ENCODE measurements at places on chromosomes 3 and 15. TPM values are rescaled to one million over a fixed set of nuclear protein-coding genes. Genes with fewer than 3 reads are reported as not detected.

MYRIP gene
- 0.20 TPM for total RNA-seq

PLSCR2 gene
- total RNA-seq: not detected

SENP7 gene
- 22.1 TPM for total RNA-seq

ITPKA gene
- total RNA-seq: not detected

GOLGA8R gene
- 1.3 TPM for total RNA-seq

MESP1 gene
- total RNA-seq: 0.24 TPM

LEKR1 gene
- 2.9 TPM for total RNA-seq

TRMT10C gene
- total RNA-seq: 34.6 TPM

SLC38A3 gene
- total RNA-seq: not detected

HTD2 gene
- 11.4 TPM for total RNA-seq

CFAP20DC gene
- 1.6 TPM for total RNA-seq

C3orf20 gene
- total RNA-seq: 0.16 TPM

HEXA gene
- 100 TPM for total RNA-seq

ANKUB1 gene
- total RNA-seq: not detected

AMIGO3 gene
- total RNA-seq: not detected

Data from activated B cell treated with CpG ODN at 0.5 μM for 24 hours (primary cell).